ENCODE measurements at places on chromosomes 11 and 22.

DNA sequence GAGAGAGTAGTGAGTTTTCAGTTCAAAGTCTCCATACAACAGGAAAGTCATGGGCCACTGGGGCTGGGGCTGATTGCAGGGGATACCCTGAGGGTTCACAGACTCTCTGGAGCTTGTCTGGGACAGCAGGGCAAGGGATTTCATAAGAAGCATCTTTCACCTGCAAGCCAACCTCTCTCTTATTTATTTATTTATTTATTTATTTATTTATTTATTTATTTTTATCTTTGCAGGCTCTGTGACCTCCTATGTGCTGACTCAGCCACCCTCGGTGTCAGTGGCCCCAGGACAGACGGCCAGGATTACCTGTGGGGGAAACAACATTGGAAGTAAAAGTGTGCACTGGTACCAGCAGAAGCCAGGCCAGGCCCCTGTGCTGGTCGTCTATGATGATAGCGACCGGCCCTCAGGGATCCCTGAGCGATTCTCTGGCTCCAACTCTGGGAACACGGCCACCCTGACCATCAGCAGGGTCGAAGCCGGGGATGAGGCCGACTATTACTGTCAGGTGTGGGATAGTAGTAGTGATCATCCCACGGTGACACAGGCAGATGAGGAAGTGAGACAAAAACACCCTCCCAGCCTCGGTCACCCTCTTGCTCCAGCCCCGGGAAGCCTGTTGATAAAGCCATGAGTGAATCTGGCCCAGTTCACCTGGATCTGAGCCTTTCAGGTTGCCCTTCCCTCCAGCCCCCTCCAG lies 68.4 kb downstream of the GGTLC2 start:
- no peak for DNase-seq

GRCh38 chr11:102240502-102240901 lies 76.8 kb upstream of the BIRC3 start:
- no peak for DNase-seq

DNA sequence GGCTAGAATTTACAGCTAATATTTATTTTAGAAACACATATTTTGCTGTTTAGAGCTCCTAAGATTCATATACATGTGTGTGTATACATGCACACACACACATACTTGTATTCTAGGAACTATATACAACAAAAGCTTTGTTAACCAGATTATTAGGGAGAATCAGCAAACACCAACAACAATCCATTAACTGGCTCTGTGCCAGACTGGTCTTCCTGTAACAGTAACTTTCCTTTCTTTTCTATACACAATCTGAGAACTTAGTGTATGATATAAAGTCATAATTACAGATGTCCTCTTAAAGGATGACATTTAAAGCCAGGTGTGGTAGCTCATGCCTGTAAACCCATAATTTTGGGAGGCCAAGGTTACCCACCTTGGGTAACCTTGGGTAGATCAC lies 49.5 kb upstream of the CLNS1A start:
- no peak for DNase-seq

GRCh38 chr11:92455210-92455790 lies 230.7 kb downstream of the FAT3 start:
- no peak for DNase-seq

- DNase-seq, result peak; percentile 16
Observed at GRCh38 chr11:61627850-61628661, 47.2 kb upstream of the SYT7 start.

- no peak for DNase-seq
Observed at GRCh38 chr22:36746375-36746970, 29.4 kb downstream of the IFT27 start.

DNA sequence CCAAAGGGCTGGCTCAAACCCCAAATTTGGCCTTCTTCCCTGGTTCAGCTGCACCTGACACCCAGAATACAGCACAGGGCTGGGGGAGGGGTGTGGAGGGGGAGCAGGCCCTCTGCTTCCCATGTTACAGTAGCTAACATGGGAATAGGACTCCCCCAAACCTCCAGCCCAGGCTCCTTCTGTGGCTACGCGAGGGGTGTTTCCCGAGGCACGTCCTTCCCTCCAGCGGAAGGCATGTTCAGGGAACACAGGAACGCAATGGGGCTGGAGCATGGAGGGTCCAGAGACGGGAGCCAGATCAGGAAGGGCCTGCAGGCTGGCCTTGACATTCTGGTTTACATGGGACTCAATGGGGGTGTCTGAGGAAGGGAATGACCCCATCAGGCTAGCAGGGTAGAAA lies 11.8 kb upstream of the IGLL1 start:
- DNase-seq, result no peak

GRCh38 chr22:48921411-48921903 lies 906.2 kb downstream of the BRD1 start:
- no peak for DNase-seq

DNA sequence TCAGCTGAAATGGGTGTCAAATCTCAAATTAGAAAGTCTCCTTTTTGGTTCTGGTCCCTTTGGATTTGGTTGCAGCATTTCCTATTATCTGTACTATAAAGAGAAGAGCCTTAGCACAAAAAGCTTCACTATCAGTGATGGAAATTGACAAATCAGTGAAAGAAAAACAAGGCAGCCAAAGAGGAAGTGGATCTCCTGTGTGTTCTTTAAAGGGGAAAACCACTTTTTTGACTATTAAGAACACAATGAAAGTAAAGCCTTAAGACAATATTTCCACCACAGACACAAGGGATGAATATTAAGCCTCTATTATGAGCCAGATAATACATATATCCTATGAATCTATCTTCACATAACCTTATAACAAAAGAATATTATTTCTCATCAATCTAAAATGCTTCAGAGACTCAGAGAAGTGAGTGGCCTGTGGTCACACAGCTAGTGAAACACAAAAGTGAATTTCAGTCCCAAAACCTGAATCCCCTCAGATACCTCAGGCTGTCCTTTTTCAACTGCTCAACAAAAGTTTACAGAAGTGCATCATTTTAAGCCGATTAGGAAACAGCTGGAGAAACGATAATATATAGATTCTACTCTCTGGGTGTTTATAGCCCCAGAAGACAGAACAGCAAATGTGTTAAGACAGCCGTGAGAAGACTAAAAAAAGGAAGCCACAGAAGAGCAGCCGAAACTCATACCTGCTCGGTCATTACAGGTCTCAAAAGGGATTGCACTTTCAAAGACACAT lies 24.4 kb upstream of the FSHB start:
- no peak for DNase-seq

DNA sequence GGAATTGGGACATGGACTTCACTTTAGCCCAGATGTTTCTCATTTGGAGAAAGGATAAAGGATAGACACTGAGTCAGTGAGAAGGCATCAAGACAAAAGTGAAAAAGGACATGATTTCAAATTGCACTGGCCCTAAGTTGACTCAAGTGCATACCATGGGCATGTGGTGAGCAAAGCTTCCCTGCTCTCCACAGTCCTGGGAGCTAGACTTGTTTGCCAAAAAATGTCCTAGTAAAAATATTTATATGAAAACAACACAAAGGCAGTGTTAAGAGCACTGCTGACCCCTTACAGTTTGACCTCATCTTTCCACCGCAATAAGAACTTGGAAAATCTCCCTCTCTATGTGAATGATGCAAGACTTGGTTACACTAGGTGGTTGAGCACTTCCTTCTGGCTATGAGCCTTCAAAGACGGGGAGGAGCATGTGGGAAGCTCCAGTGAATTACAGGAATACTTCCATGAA lies 46.5 kb upstream of the FIBIN start:
- no peak for DNase-seq

- peak; percentile 64 for DNase-seq
Observed at GRCh38 chr11:94128746-94129511, at the start of gene PANX1. TSS of gene PANX1 (plus strand) at chr11:94128841. CDS start at chr11:94129313, 472 bp downstream.

GRCh38 chr11:34614344-34615104 lies 6.4 kb upstream of the EHF start:
- no peak for DNase-seq

DNA sequence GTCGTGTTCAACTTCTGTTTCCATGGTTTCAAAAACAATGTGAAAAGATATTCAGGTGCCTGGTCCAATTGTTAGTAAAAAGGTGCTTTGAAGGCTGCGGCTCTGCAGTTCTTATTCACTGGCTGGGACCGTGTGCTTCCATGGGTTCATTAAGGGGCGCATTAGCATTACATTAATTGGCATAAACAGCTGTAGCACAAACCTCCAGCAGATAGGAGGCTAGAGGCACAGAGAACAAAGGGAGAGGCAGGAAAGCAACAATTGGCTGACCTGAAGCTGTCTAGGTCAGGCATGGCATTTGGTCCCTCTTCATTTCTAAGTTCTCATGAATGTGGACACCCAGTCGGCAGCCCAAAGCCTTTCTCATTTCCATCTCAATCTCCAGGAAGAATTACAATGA lies 16.6 kb downstream of the PAK1 start:
- DNase-seq, result no peak

DNA sequence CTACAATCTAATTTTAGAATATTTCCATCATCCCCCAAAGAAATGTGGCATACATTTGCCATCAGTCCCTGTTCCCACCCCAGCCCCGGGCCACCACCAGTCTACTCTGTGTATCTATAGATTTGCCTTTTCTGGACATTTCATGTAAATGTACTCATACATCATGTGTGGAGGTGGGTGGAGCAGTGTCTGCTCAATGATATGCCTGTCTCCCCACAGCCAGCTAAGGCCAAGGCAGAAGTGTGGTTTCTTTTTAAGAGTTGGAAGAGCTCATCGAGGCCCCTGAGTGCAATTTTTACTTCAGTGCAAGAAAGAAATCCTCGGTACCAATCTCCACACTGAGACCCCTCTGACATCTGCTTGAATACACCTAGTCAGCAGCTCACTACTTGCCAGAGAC lies 80.5 kb downstream of the TP53I11 start:
- no peak for DNase-seq

- DNase-seq, result no peak
Observed at GRCh38 chr22:44445731-44446130, 52.3 kb downstream of the RTL6 start.

DNA sequence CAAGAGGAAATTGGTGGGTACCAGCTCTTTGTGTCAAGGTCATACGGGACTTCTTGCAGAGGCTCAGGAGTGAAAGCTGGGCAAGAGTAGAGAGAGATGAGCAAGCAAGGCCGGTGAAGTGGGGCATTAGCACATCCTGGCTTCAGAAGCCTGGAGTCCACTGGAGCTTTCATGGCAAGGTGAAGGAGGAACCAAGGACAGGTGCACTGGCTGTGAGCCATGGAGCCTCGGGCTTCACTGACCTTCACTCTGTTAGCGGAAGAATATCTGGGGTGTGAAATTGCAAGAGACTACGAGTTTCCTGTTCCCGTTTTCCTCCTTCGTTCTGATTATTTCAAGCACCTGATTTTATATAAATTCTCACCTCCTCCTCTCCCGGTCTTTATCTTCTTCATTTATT lies 25.9 kb upstream of the ST14 start:
- DNase-seq, result no peak

- no peak for DNase-seq
Observed at GRCh38 chr11:68282861-68283230, 11.1 kb upstream of the C11orf24 start.

DNA sequence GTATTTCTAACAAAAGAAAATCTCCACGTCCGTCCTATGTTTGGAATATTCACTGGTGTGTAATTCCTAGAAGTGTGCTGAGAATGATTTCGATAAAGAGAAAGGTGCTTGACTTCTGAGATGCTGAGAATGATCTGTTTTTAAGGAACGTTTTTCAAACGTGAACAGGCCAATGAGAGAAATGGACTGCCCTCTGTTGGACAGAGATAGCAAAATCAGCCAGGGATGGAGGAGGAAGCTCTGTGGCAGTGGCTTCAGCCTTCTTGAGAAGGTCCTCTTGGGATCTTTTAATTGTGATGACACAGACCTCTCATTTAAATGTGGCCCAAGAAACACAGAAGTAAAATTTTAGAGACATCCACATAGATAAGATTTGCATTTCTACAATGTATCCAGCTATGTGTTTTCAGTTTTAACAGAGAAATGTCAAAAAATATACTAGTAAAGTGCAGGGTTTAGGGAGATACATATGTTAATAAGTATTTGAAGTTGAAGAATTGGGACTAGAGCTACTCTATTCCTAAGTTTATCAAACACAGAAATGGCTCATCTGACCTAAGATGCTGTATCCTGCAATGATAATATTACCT lies 84.0 kb upstream of the RCN1 start:
- DNase-seq, result peak; percentile 3

DNA sequence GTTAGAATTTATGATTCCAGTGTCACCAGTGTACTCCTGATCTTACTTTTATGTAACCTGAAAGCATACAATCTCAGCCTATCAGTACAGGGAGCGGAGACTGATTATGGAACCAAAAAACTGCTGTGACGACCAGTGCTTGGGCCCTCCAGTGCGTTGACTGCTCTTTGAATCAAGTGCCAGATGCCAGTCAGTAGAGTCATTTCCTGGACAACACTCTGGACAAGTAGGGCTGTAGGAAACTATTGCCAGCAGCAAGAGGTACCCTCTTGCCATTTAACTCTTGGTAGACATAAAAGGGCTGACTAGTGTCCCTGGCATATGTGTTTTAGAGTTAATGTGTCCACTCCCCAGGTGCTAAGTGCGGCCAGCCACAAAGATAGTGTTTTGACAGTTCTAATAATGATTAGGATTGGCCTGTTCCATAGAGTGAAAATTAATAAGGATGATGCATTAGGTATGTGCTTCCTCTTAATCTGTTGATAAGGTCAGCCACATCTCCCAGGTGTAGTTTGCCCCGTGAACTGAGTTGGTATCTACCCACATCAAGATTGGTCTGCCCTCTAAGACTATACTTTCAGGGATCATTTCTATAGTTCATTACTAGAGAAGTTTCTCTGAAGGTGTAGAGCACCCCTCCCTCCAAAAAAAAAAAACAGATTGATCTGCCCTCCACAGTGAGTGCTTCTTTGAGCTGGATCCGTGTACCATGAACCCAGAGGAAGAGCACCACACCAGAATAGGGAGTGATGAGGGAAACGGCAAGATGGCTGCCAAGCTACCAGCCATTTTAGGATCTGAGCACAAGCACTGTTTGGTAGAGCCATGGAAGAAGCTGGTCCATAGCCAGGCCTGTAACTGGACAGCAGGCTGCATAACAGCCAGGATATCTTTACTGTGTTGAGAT lies 20.7 kb upstream of the AIFM3 start:
- no peak for DNase-seq

- DNase-seq, result no peak
Observed at GRCh38 chr11:34869425-34869824, 46.8 kb downstream of the APIP start.

- DNase-seq, result no peak
Observed at GRCh38 chr11:73152861-73153483, 10.9 kb upstream of the FCHSD2 start.

DNA sequence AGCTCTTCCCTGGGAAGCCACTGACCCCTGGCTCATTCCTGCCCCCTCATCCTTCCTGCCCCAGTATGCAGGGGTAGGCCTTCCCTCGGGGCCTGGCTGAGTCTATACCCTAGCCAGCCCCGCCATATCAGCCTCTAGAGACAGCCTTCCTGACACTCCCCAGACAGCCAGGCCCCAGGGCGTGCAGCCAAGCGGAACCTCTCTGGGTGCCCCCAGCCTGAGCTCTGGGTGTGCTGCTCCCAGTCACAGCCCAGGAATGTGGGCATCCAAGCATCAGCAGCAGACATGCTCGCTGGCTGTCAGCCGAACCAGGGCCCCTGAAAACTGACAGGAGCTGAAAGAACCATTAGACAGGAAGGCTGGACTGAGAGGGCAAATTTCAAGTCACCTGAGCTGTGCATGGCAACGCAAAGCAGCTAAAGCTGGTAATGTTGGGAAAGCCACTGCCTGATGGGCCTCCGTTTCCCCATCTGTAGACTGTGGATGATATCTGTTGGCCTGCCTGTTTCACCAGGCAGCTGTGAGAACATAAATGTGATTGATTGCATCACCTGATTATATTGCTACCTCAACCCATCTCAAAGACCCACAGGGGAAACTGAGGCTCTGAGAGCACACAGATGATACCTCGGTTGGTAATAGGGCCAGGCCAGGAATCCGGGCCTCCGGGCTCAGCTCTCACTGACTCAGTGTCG lies 93.2 kb downstream of the LRRC32 start:
- DNase-seq, result no peak

GRCh38 chr11:9639099-9639498 lies 24.8 kb upstream of the SWAP70 start:
- DNase-seq, result no peak

Data from activated CD4-positive, alpha-beta T cell treated with anti-CD3 and anti-CD28 coated beads for 4 hours (primary cell).